ENCODE measurements at places on chromosomes 5 and 9. TPM values are rescaled to one million over a fixed set of nuclear protein-coding genes. Genes with fewer than 3 reads are reported as not detected.

The LCN1 gene
- not detected for total RNA-seq

- no peak for DNase-seq
These were observed 650 bp downstream of the GPR107 start for GRCh38 chr9:130054325-130054786.

The CLINT1 gene
- total RNA-seq = 48.7 TPM

DNA sequence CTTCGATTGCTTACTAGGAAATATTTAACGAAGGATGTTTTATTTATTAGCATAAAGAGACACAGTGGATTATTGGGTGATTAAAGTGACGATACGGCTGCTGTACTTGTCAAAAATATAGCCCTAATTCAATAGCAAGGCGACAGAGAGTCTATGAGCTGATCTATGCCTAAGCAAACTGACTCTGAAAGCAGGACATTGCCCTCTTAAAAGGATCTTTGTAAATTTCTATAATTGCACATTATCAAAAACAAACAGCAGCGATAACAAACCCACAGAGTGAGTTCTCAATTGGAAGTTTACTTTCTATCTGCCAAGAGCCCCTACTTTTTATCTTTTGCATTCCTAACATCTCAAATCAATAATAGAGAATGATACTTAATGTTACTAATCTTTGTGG is 31.4 kb downstream of the TLX3 start:
- DNase-seq = no peak

Data from activated CD4-positive, alpha-beta memory T cell treated with anti-CD3 and anti-CD28 coated beads for 36 hours (primary cell).